Mesenchymal stem cell (in vitro differentiated cells and primary cell): ENCODE measurements at places on chromosomes 3 and 15.
A peak's percentile ranks its signal among the peaks of the same experiment; 100 is the strongest.

DNA sequence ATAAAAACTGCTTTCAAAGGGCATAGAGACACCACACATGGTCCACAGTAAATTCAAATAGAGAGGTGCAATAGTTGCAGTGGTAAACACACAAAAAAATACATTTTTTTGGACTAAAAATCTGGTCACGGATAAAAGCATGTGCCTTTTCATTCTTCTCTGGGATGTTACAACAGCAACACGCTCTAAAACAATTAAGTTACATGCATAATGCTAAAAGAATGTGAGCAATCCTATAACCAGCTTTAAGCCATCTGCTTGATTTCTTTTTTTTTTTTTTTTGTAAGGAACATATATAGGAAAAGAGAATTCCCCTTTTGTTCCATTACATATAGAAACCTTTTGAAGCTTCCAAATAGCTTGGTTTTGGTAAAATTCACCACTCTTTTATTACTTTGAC, 20.0 kb downstream of the WNT5A start:
- peak; percentile 67 for DNase-seq

DNA sequence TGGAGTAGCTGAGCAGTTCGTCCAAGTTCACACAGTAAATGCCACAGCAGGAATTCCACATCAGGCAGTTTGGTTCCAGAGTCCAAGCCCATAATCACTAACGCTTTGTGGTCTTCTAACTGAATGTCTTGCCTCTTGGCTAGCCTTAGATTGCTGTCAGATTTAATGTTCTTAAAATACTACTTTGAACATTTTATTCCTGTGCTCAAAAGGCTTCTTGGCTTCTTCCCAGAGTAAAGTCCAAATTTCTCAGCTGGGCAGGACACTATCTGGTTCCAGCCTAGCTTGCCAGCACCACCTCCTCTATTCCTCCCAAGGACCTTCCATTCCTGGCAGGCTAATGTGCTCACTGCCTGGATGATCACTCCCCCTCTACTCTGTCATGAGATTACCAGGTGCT, 256.9 kb downstream of the SQOR start:
- no peak for DNase-seq

- no peak for DNase-seq
Measured at GRCh38 chr15:65333148-65333820, 28.8 kb downstream of the RNU5B-1 start.

DNA sequence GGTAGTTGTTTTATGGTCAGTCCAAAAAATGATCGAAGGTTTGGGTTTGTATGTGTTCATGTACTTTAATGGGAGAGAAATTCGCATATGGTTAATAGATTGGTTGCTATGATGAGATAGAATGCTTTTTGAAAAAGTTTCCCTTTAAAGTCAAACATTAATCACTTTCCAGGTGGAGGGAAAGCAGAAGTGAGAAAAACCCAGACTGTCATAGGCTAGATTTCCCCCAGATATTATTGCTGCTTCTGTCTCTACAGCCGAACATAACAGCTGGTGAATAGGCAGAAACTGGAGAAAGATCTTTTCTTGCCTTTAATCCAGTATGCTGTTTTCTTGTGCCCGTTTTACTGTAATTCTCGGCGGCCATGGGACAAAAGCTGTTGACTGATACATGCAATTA, 287.6 kb downstream of the SOX2 start:
- DNase-seq, result no peak

GRCh38 chr3:129419476-129419875, 9.0 kb downstream of the EFCAB12 start:
- no peak for DNase-seq

GRCh38 chr3:195306369-195306768, 35.4 kb upstream of the XXYLT1 start:
- no peak for DNase-seq

DNA sequence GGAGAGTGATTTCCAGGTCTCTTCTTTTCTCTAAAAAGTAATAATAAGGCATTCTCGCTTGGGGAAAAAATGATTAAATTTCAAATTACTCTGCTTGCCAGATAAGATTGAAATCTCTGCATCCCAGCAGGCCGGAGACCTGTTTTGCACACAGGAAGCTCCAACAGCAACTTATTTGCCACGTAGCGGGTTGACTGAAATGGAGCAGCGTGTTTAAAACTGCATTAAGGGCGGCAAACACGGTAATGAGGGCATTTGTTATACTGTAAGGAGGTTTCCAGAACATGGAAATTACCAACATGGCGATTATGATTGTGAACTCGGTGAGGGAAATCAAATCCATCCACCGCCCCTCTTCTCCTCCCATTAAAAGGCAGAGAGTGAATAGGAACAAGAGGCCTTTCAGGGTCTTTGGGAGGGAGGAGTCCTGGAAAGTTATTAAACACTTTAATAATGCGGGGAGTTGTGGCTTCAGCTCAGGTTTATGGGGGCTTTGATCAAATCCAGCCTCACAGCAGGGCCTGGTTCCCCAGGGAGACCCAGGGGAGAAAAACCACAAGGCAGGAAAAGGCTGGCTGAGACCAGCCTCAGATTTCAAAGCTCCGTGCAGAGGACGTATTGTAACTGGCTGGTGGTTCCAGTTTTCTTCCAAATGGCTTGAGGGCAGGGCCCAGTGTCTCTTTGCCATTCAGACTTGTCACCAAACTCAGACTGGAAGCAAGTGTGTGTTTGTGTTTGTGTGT, 242.3 kb downstream of the TLE3 start:
- DNase-seq, result peak; percentile 66

DNA sequence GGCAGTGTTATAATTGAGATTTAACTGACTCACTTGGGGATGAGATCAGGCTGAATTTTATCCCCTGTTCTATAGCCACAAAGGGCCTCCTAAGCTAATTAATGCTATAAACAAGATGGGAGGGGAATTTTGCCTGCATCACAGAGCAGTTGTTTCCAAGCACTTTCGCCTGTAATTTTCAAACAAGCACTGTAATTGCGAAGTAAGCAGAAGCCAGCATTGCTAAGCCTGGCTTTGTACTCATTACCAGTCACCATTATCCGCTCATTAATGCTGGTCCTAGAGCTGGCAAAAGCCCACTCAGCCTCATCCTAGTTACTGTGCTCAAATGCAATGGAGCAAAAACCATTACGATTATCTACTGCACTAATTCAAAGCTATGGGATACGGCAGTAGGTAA, 356.6 kb upstream of the UBE2E2 start:
- DNase-seq, result no peak

DNA sequence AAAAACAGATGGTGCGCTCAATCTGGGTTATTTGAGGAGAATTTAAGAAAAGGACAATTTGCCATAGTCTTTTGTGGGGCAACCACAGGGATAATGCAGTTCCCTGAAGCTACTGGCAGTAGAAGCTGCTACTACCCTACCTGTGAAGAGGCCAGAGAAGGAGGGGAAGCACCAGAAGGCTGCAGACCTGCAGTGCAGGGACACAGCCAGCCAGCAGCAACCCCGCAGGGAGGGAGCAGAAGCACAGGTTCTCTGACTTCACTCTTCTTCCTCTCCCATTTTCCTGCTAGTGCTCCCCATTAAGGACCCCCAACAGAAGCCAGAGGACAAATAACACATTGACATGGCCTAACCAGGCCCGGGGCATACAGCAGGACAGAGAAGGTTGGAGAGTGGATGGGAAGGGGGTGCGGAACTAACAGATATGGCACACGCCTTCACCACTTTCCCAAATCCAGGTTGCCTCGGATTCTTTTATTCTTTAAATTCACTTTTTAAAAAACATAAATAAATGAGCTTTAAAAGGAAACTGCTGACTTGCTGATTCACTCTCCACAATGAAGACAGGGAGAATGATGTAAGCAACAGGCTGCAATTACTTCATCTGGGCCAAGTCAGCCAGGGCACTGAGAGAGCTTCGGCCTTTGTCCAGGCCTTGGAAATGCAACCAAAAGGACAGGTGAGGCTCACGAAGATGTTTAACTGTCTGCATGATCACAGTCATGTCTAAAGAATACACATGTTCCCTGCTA, 30.1 kb downstream of the POPDC2 start:
- DNase-seq, result peak; percentile 71

GRCh38 chr3:190210608-190211007, 89.9 kb upstream of the P3H2 start:
- DNase-seq, result no peak

GRCh38 chr15:45794304-45794703, 159.5 kb downstream of the SQOR start:
- no peak for DNase-seq

DNA sequence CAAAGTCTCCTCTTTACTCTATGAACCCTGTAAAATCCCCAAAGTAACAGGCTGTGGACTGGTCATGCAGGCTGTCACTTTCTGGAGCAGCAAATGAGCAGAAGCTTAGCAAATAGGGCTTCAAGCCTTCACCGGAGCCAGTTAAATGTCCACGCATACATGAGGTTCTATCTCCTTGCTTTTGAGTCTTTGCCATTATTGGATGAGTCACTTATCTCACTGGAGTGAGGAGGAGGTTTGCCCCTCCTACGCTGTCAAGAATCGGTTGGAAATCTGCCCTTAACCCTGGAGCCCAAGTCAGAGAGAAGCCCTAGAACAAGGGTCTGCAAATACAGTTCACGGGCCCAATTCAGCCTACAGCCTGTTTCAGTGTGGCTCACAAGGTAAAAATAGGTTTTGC, 126.1 kb upstream of the CTNNB1 start:
- no peak for DNase-seq

- DNase-seq, result no peak
Measured at GRCh38 chr3:13842226-13842625, 37.6 kb downstream of the WNT7A start.

GRCh38 chr3:18898911-18899310, 249.4 kb upstream of the KCNH8 start:
- no peak for DNase-seq

DNA sequence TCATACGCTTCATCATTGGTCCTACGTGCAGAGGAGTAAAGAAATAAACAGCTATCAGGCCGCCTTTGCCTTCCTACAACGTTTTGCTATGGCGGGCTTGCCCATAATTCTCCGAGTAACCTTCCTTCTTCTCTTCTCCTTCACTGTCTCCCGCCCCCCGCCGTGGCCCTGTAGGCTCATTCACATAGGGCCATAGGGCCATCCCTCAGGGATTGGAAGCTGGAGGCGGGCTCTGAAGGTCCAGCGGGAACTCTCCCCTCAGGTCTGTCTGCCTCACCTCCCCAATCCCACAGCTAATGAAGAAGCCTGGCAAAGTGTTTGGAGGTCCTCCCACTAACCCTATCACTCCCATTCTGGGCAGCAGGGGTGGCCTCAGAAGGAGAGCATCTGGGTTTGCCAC, 43.6 kb downstream of the SEMA5B start:
- no peak for DNase-seq

DNA sequence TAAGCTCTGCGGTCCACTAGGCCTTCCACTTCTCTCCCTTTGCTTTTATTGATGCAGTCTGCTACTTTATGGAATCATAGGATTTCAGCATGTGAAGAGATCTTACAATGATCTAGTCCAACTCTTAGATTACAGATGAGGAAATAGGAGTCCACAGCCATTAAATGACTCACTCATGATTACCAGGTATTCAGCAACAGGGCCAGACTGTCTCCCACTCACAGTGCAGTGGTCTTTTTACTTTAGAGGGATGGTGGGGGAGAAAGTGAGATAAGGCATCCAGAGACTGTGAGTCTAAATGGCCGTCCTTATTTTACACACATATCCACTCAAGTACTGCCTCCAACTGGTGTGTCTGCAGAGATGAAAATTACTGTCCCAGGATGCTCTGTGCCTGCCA, 88.5 kb upstream of the SKOR1 start:
- no peak for DNase-seq

DNA sequence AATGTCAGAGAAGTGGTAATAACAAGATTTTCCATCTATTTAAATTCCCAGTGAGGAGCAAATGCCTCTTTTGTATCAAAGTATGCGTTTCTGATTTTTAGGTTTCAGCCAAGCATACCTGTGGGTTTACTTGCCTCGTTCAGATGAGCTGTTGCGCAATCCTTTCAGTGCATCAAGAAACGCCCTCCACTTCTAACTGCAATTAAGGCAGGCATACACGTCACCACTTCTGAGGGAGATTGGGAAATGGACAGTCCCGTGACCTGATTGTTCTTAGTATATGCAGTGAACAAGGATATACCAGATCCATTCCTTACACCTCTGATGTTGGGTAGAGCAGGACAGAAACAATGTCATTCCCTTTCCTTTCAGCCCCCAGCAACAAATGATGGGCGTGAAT, 219.0 kb downstream of the ITPR1 start:
- DNase-seq, result peak; percentile 80

- no peak for DNase-seq
Measured at GRCh38 chr3:4001976-4002375, 202.7 kb downstream of the LRRN1 start.

DNA sequence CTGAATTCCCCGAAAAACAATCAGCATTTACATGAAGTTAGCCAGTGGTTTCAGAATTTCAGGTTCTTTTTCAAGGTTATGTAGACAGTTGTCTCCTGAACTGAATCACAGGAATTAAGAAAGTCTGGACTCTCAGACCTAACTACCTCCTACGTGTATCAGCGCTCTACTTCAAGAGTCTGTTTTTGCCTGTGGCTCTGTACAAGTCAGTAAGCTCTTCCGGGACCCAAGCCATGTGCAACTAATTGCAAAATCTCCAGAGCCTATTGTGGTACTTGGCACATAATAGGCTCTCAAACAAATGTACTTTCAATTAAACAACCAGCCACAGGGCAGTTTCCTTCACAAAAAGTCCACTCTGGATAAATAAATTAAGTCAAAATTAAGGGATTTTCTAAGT, 414.2 kb downstream of the PDCD6IP start:
- no peak for DNase-seq

DNA sequence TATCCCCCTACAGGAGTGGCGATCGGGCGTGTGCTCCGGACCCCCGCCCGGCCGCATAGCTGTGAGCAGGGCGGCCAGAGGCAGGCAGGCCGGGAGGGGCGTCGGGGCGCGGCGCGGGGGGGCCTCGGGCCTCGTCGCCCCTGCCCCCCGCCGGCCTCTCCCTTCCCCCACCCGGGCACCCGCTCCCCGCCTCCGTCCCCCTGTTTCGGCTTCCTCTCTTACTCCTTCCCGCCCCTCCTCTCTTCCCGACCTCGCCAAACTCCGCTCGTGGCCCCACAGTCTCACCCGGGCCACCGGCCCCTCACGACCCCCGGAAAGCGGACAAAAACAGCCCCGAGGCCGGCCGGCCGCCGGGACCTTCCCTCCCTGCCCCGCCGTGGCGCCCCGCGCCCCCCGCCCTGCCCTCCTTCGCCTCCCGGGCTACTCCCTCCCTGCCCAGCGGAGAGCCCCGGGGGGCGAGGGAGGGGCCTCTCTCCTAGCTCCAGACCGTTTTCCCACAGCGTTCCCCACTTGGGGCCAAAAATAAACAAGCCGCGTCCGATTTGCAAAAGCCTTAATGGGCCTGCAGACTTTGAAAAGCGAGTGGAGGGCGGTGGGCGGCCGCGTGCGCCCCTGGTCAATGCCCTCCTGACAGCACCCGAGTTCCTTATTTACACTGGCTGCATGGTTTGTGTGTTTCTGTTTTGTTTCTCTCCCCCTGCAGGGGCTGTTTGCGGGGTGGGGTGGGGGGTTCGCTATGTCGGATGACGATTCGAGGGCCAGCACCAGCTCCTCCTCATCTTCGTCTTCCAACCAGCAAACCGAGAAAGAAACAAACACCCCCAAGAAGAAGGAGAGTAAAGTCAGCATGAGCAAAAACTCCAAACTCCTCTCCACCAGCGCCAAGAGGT, 1.0 kb downstream of the UBE2E1 start:
- DNase-seq, result peak; percentile 59

- DNase-seq, result peak; percentile 72
Measured at GRCh38 chr3:100316641-100317069, 17.9 kb upstream of the NIT2 start.

GRCh38 chr15:51672155-51672687, 9.1 kb upstream of the SCG3 start:
- no peak for DNase-seq

- peak; percentile 43 for DNase-seq
Measured at GRCh38 chr3:103963599-103963998, 1403.1 kb upstream of the ALCAM start.

- peak; percentile 61 for DNase-seq
Measured at GRCh38 chr3:175105066-175105465, 245.9 kb downstream of the NAALADL2 start.
